ENCODE measurements at places on chromosomes 6 and 20.

GRCh38 chr6:26064619-26065257 is 22.5 kb upstream of the HFE start:
- DNase-seq, result no peak

DNA sequence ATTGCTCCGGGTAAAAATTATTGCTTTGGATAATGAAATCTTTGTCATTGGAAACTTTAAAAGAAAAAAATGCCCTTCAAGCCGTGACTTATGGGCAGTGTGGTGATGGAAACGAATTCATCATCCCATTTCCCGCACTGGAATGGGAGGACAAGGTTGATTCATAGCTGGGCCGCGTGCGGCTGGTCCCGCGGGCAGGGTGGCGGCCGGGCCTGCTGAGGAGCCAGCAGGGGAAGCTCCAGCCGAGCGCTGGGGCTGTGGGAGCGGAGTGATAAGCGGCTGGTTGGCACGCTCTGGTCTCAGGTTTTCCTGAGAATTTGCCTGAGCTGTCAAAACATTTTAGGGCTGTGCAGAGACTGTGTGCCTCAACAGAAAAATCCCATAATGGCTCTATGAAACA is 351.7 kb downstream of the CDC5L start:
- DNase-seq, result no peak

GRCh38 chr6:165081944-165082532 is 227.4 kb downstream of the C6orf118 start:
- DNase-seq, result no peak

- no peak for DNase-seq
These were observed 2.4 kb upstream of the AHCY start for GRCh38 chr20:34305333-34306230.

GRCh38 chr6:33604941-33605854 is 15.9 kb upstream of the ITPR3 start:
- DNase-seq, result no peak

DNA sequence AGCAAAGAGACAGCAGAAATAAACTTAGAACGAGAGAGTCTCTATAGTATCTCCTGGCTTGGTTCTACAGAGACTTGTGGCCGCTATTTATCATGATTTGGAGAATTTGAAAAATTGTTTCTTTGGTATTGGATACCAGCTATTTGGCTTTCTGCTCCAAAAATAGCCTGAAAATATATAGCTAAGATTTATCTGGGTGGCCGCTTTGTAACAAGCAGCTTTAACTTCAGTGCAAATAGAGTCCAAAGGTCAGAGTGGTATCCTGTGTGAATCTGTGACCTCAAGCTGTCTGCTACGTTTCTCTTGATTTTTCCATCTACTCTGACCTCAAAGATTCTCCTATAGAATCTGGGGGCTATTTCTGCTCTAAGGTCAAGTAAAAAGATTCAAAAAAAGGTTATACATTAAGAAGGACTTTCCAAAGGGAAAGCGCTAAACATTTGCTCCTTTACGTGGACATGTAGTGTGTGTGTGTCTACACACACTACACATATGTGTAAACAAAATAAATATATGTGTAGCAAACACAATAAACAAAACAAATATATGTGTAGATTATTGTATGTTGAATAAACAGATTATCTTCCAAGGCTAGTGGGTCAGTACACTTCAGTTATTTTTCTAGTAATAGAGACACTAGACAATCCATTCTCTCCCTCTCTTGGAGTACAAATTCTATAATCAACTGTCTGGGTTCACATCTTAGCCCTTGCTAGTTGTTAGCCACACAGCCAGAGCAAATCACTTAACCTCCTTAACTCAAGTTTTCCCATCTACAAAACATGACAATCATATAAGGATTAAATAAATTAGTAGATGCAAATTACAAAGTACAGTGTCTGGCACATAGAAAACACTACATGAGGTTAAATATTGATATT is 40.8 kb downstream of the CHD6 start:
- DNase-seq, result no peak

DNA sequence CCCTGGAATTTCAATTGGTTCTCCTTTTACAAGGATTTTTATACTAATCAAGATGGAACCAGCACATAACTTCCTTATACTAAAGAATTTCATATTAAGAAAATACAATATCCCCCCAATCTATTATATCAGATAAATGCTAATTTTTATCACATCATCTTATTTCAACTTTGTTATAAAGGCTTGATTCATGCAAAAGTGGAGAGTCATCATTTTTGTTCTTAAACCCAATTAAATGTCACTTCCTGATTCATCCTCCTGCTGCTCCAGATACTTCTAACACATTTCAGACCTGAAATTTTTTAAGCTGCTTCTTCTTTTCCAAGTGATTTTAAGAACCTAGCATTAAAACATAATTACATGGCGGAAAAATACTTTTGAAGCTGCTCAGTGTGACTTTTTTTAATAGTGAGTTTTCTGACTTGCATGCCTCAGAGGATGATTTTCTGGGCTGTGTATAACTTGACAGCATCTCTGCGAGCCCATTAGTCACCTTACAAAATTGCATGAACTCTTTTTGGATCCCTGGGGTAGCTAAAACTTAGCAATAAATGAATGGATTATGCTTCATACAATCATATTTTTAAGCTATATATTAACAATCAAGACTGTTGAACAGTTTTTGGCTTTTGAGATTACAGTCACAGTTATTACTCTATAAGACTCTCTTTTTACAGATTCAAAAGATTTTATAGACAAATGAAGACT is 134.1 kb downstream of the ELOVL4 start:
- DNase-seq, result no peak

DNA sequence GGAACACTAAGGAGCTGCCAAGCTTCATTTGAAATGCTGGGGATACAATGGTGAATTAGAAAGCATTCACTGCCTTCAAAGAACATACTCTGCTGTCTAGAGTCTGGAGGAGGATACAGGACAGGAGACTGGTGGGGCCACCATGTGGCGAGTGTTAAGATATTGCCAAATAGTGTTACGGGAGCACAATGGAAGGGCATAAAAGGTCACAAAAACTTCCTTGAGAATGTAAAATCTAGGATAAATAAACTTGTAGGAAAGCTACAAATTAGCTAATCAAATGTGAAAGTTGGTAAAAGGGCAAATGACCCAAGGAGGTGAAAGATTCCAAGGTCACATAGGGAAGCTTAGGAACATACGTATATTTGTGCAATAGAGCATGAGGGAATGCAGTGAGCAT is 271.7 kb downstream of the RFPL4B start:
- no peak for DNase-seq

GRCh38 chr6:158383542-158383941 is 71.3 kb downstream of the TULP4 start:
- DNase-seq, result no peak

DNA sequence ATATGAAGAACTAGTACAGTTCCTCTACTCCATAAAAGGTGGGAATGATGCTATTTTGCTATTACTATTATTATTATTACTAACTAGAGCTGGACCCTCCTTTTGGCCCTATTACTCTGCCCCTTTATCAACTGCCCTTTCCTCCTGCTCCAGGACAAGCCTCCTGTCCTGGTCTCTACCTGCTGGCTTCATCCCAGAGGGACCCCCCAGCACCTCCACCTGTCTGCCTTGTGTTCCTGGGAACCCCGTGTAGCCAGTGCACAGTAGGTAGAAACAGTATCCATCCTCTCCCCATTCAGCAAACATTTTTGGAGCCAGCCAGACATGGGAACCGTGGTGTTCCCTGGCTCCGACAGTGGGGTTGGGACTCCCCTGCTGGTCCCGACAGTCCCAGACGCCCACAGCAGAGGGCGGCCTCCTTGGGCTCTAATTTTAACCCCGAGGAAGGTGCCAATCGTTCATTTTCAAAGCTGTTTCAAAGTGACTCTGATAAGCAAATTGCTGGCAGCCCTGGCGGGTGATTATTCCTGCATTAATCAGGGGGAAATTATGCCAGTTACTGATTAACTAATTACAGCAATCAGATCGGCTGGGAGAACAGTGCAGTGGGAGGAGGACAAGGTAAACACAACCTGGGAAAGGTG is 44.2 kb upstream of the MDGA1 start:
- DNase-seq, result no peak

DNA sequence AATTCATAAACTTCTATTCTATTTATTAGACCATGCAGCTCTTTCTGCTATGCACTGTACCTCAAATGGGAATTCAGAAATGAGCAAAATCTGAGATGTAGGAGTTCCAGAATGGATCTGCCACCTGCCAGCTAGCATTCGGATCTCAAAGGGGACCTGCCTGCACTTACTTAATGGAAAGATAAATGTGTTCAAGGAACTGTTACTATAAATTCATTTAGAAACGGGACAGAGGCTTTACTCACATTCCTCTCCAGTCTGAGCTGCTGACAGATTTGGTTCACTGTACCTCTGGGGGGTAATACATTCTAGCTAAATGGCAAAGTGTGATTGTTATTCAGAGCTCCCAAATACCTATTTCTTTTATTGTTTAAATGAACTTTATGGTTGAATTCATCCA is 384.1 kb downstream of the GRIK2 start:
- no peak for DNase-seq

GRCh38 chr6:76771059-76771634 is 692.1 kb downstream of the HTR1B start:
- DNase-seq, result no peak

DNA sequence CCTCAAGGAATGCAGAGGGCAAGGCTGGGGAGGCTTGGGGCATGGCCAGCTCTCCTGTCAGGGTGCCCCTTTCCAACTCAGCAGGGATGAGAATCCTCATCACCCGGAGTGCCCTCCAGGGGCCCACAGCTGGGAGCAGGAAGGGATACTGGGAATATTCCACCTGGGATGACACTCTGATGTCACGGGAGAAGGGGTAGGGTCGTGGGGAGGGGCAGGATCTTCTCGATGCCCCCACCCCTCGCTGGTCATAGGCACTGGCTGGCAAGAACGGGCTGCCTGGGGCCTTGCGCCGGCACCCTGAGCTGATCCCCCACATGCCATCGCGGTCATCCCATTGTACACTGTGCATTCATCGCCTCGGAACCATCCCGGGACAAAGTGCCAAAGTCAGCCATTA is 10.6 kb upstream of the NXT1 start:
- DNase-seq, result no peak

DNA sequence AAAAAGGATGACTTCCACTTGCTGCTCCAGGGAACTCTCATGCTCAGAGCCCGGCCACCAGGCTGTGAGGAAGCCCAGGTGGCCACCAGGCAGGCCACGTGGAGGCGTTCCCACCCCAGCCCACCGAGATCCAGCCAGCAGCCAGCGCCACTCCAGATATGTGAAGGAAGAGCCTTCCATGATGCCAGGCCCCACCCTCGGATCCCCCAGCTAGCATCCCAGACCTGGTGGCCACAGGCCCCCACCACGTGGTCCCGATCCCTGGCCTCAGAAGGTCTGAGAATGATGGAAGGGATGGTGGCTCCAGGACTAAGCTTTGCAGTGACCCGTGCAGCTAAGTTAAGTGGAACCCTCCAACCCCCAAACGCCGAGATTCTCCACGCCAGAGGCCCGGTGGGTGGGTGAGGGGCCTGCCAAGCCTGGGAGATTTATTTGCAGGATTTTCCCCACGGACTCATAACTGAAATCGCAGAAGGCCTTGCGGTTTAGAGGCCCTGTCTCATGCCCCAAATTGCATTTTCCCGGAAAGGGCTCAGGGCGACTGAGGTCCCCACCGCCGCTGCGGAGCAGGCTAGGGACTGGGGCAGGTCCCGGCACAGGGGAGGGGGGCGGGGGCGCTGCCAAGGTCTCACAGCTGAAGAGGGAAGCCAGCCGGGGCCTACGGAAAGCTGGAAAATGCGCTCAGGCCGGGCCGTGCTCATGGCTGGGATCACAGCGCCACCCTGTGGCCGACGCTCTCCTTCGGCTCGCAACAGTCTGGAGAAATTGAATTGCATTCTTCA is 31.1 kb upstream of the CST7 start:
- peak; percentile 52 for DNase-seq

DNA sequence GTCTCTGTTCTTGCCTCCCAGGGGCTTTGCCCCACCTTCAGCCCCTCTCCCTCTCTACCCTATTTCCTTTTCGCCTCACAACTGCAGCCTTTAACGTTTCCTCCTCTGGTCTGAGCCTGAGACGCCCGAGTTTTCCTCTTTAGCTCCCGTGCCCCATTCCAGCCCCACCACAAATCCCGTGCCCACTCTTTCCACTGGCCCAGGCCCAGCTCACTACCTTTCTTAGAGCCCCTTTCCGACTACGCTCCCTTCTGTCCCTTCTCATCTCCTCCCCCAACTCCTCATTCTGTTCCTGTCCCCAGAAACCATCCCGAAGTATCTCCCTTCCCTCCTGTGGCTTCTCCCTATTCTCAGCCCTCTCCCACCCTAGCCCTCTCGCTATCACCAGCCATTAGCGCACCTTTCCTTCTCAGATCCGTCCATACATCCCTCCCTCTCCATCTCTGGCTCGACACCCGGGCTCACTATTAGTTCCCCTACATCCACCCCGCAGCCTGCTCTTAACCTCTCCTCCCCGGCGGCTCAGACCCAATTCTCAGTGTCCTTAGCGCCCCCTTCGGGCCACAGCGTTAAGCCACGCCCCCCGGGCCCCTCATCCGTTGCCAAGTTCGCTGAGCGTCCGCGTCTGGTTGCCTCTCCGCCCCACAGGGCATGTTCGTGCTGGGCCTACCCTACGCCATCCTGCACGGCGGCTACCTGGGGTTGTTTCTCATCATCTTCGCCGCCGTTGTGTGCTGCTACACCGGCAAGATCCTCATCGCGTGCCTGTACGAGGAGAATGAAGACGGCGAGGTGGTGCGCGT is 2.7 kb downstream of the SLC32A1 start:
- peak; percentile 78 for DNase-seq

- no peak for DNase-seq
These were observed 49.0 kb upstream of the ASF1A start for GRCh38 chr6:118844915-118845314.

DNA sequence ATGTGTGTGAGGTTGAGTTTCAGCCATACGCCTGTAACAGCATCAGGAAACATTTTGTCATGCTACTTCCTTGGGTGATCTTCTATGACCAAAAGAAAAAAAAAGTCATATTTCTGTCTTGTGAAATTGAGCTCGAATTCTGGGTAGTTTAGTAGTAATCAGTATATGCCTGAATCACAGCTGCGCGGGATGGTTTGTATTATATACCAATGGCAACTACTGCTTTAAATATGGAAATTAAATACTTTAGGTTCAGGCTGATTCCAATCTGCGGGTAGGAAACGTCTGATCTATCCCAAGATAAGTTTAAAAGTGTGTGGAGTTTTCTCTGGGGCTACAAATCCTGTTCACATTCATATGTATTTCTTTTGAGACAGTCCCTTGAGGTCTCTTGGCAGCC is 115.6 kb upstream of the FERMT1 start:
- DNase-seq, result no peak

GRCh38 chr20:4027590-4028265 is 12.4 kb upstream of the RNF24 start:
- DNase-seq, result no peak
